ENCODE measurements at places on chromosomes 2 and 18. TPM values are rescaled to one million over a fixed set of nuclear protein-coding genes. Genes with fewer than 3 reads are reported as not detected.

The HOXD4 gene
- total RNA-seq, result not detected

The LCT gene
- 0.16 TPM for total RNA-seq

The KCNS3 gene
- total RNA-seq, result 8.8 TPM

The MYCN gene
- not detected for total RNA-seq

The DAPL1 gene
- total RNA-seq, result not detected

The BCL11A gene
- 0.11 TPM for total RNA-seq

The NEURL3 gene
- not detected for total RNA-seq

The GCG gene
- total RNA-seq, result not detected

The RNU2-63P gene
- not detected for total RNA-seq

The ST8SIA5 gene
- total RNA-seq, result 3.0 TPM

The GALR1 gene
- not detected for total RNA-seq

The EHD3 gene
- 5.0 TPM for total RNA-seq

The DYNAP gene
- total RNA-seq, result not detected

The RHOB gene
- 150 TPM for total RNA-seq

The EMX1 gene
- not detected for total RNA-seq

The CHMP3 gene
- 106 TPM for total RNA-seq

The ANKRD30B gene
- total RNA-seq, result 1.6 TPM
